ENCODE measurements at places on chromosomes 13 and 19.

GRCh38 chr19:8261881-8262280 is 46.3 kb downstream of the CD320 start:
- no peak for DNase-seq

DNA sequence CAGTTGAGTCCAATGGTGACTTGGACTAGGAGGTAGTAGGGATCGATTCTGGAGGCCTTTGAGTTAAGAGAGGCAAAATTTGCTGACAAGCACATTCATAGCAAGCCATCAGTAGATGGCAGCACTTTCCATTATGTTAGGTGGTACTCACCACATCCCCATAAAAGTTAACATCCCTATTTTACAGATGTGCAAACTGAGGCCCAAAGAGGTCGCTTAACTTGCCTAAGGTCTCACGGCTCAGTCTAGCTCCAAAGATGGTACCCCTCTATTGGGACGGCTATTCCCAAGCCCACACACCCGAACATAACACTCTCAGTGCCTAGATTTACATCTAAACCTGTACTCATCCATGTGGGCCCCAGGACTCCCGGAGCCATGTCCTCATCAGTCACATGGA is 21.5 kb upstream of the FOSB start:
- no peak for DNase-seq

GRCh38 chr13:101634142-101634541 is 181.7 kb downstream of the ITGBL1 start:
- no peak for DNase-seq

- DNase-seq = no peak
Observed at GRCh38 chr19:38359242-38360021, 14.9 kb upstream of the PSMD8 start.

DNA sequence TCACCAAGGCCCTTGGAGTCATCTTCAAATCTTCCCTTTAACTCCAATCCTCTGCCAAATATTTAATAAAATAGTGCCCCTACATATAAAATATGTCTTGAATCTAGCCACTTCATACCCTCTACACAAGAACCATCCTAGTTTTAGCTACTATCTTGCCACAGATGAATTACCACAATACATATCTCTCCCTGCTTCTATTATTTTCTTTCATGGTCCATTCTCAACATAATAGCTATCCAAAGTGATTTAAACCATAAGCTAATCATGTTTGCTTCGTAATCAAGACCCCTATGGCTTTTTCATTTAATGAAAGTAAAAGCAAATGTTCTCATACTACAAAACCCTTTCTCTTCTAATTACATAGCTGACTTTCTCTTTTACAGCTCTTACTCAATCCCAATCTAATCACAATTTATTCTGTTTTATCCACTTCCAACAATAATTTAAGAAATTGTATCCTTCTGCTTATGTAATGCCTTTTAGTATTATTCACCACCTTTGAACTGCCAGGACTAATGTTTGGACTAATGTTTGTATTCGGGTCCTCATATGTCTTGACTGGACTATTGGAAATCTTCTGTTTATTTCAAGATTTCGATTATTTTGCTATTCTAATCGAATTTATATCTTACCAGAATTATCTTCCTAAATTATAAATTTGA is 412.0 kb downstream of the SLITRK1 start:
- DNase-seq = no peak

- DNase-seq = no peak
Observed at GRCh38 chr13:102333320-102334198, 68.3 kb downstream of the FGF14 start.

GRCh38 chr13:33205804-33206221 is 79.7 kb downstream of the STARD13 start:
- DNase-seq = no peak

- no peak for DNase-seq
Observed at GRCh38 chr13:70390968-70391367, 282.7 kb upstream of the KLHL1 start.

- DNase-seq = no peak
Observed at GRCh38 chr19:50977626-50978025, 6.1 kb downstream of the KLK7 start.

- DNase-seq = no peak
Observed at GRCh38 chr13:33452873-33453517, 167.4 kb upstream of the STARD13 start.

GRCh38 chr13:107690181-107690580 is 525.2 kb downstream of the LIG4 start:
- DNase-seq = no peak

GRCh38 chr19:1513499-1514294 is 878 bp upstream of the ADAMTSL5 start:
- DNase-seq = no peak

DNA sequence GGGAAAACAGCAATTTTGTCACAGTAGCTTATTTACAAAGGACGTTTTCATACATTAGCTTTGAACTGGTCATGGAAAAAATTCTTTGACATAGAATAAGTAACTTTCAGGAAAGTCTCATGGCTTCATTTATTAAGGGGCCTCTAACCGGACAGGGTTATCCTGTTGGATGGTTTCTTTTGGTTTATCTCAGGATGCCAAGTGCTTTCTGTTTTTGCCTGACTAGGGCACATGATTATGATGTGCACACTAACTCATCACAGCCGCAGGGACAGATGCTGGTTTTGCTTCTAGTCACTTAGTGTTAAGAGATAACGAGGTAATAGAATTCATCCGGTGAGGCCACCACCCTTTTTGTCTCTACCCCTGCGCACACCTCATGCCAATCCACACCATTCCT is 53.0 kb downstream of the TGDS start:
- DNase-seq = no peak

DNA sequence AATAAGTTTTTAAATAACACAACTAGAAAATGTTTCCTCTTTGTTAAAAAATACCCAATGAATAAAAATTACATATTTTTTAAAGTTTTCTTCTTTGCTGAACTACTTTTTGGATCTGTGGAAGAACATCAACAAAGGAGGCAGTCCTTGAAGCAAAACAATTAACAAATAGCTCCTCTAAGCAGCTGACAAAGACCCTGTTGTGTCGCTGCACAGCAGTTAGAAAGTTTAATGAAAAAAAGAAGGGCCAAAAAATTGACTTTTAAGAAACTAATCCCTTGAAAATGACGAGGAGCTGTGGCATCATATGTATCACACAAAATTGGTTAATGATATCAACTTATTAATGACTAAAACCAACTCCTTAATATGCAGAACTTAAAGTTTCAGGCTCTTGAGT is 72.1 kb downstream of the SLITRK1 start:
- no peak for DNase-seq

- no peak for DNase-seq
Observed at GRCh38 chr19:12695997-12696365, 450 bp downstream of the FBXW9 start.

GRCh38 chr13:77416666-77417212 is 89.8 kb upstream of the MYCBP2 start:
- no peak for DNase-seq

DNA sequence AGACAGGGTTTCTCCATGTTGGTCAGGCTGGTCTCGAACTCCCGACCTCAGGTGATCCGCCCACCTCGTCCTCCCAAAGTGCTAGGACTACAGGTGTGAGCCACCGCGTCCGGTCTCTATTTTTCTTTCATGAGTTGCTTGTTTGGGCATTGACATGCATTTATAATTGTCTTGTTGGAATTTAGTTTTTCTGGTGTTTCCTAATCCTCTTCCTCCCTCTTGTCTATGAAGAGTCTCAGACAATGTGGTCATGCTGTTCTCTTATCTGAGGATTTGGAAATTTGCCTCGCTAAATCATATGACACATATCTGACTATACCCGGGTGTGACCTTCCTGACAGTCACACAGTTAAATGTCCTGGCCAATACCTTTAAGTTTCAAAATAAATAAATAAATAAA is 7.4 kb upstream of the CEACAM18 start:
- DNase-seq = no peak

DNA sequence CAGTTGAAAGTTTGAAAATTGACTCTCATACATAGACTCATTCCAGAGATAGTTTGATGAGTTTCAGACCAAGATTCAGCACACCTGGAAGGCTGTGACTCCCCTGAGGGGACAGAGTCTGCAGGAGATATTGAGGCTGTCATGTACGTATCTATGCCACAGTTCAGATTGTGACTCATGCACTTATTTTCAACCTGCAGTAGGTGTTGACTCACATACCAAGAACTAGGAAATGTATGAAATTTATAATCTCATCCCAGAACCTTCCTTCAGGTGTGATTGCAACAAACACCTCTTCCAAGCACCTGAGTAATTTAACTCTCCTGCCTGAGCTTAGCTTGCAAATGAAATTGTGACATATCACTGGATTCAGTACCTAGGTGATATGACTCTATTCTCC is 64.4 kb upstream of the ZNF43 start:
- DNase-seq = no peak

GRCh38 chr13:31322702-31323405 is 123.1 kb downstream of the B3GLCT start:
- no peak for DNase-seq

DNA sequence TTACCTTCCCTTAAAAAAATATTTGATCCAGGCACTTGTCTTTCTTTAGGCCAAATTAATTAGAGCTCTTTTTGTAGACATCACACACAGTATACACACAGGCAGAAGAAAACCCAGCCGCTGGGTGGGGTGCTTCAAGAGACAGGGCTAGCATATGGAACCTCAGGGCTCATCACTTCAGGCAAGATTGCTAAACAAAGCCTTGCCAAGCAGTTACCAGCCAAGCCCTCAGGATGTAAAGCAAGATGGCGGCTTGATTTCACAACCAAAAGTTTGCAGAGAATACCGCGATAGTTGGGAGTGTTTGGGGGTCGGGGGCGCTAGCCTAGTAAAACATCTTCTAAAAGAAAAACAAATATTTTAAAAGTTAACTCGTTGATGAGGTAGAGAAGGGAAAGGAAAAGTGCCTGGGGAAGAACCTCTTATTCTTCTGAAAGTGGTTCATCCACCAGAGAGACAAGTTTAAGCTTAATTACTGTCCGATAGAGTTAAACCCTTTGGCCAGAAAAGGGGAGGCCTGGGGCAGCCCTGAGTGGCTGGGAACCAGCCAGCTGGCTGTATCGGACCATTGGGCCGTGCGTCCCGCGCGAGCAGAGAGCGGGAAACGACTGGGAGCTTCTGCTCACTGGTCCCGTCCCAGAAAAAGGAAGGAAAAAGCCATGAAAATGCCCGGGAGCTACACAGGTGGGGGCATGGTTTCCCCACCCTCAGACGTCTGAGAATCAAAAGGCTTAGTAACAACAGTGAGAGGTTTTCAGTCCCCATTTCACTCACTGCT is 254.9 kb upstream of the PCDH20 start:
- no peak for DNase-seq

All from SIG-M5 (cell line).